ENCODE measurements at places on chromosomes 1 and 21. TPM values are rescaled to one million over a fixed set of nuclear protein-coding genes. Genes with fewer than 3 reads are reported as not detected.

GRCh38 chr1:150156868-150157603 lies 7.3 kb downstream of the PLEKHO1 start:
- no peak overlapping the region for H3K27ac ChIP-seq
- peaks cover 71% of the 10 kb centered on the region for H3K36me3 ChIP-seq
- H3K4me3 ChIP-seq: no peak overlapping the region
- H3K4me1 ChIP-seq: peaks cover 58% of the 10 kb centered on the region

DNA sequence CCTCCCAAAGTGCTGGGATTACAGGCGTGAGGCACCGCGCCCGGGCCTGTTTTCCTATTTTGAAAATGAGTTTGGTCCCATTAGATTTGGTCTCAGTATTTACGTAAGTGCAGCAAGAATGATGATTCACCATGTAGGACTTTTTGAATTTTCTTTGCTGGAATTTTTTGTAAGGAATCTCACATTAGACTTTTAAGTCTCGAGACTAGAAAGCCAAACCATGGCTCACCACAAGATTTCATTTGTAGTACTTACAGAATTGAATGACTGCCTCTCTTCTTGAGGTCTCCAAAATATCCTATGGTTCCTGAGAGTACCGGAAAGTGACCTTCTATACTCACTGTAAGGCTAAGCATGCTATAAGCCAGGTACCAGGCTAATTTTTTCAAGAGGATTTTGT lies 325 bp downstream of the OR14A2 start:
- H3K36me3 ChIP-seq: no peaks in the 10 kb centered on the region
- no peaks in the 10 kb centered on the region for H3K27me3 ChIP-seq
- H3K4me1 ChIP-seq: no peaks in the 10 kb centered on the region
- no peak overlapping the region for H3K4me3 ChIP-seq
- DNase-seq: no peak
- H3K27ac ChIP-seq: no peak overlapping the region

GRCh38 chr1:247338723-247339275 lies 7.1 kb upstream of the ZNF496 start:
- H3K27ac ChIP-seq: peak overlapping the region; percentile 30
- no peak overlapping the region for H3K4me3 ChIP-seq
- no peak for DNase-seq
- H3K27me3 ChIP-seq: peaks cover 20% of the 10 kb centered on the region
- H3K4me1 ChIP-seq: peaks cover 32% of the 10 kb centered on the region
- peaks cover 40% of the 10 kb centered on the region for H3K36me3 ChIP-seq

DNA sequence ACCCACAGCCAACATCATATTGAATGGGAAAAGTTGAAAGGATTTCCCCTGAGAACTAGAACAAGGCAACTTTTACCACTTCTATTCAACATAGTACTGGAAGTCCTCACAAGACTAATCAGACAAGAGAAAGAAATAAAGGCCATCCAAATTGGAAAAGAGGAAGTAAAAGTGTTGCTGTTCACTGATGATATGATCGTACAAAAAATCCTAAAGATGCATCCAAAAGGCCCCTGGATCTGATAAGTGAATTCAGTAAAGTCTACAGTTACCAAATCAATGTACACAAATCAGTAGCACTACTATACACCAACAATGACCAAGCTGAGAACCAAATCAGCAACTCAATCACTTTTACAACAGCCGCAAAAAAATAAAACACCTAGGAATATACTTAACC lies 28.3 kb downstream of the RAB3GAP2 start:
- H3K27ac ChIP-seq: no peak overlapping the region
- DNase-seq: no peak
- peaks cover 28% of the 10 kb centered on the region for H3K36me3 ChIP-seq
- H3K27me3 ChIP-seq: no peaks in the 10 kb centered on the region
- H3K4me3 ChIP-seq: no peak overlapping the region

- H3K4me1 ChIP-seq: peaks cover 25% of the 10 kb centered on the region
- DNase-seq: no peak
- peaks cover 15% of the 10 kb centered on the region for H3K27me3 ChIP-seq
- H3K4me3 ChIP-seq: peak overlapping the region; percentile 62
- peak overlapping the region; percentile 80 for H3K27ac ChIP-seq
Observed at GRCh38 chr1:181116819-181117390, 28.4 kb downstream of the IER5 start.

- no peaks in the 10 kb centered on the region for H3K36me3 ChIP-seq
- H3K27me3 ChIP-seq: peaks cover 2% of the 10 kb centered on the region
- DNase-seq: no peak
- no peak overlapping the region for H3K4me3 ChIP-seq
Observed at GRCh38 chr1:18871401-18872070, 12.1 kb upstream of the TAS1R2 start.

- no peaks in the 10 kb centered on the region for H3K36me3 ChIP-seq
- DNase-seq: no peak
- no peak overlapping the region for H3K4me3 ChIP-seq
- H3K4me1 ChIP-seq: no peaks in the 10 kb centered on the region
Observed at GRCh38 chr1:240797050-240797449, 185.1 kb upstream of the GREM2 start.

The OR2T2 gene
- not detected for total RNA-seq

Data from endothelial cell (in vitro differentiated cells).